ENCODE measurements at places on chromosomes 11 and 22.
A peak's percentile ranks its signal among the peaks of the same experiment; 100 is the strongest.

DNA sequence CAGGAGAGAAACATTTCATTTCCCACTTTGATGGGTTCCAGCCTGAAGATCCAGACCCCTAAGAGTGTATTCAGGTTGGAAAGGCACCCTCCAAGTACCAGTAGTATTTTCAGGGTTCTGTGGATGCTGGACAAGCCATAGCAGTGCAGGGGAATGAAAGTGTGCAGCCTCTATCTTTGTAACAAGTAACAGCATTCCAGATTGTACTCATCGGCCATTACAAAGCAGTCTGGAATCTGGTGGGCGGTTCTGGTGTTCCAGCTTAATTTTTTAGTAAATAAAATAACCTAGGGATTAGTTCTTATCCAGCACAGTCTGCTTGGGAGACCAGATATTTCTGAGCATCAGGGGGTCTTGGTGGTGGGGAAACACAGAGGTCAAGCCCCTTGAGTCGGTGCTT lies 22.6 kb downstream of the APLNR start:
- DNase-seq: no peak

- DNase-seq: no peak
Measured at GRCh38 chr11:60700689-60701468, 1.5 kb downstream of the MS4A8 start.

DNA sequence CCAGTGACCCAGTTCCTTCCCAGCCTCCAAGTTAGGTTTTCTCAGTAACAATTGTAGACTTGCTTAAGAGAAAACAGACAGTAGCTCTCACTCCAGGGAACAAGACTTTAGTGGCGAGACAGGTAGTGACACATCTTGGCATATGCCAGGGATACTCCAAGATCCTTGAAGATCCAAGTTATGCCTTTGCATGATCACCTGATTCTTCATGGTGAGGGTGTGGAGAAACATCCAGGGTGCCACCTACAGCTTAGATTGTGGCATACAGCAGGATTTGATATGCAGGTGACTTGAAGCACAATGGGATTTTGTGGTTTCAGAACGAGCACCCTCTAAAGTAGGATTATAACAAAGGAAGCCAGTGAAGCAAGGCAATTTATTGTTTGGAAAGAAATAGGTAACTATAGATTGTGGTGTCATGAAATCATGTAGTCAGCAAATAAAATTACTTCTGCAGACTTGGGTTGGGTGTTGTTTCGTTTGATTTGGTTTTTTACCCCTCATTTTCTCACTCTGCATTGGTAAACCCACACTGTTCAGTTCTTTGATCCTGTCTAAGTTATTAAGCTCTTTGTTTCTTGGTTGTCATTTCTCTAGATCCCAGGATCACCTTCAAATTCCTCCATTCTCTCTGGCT lies 9.2 kb downstream of the POU2AF3 start:
- DNase-seq: peak; percentile 98

DNA sequence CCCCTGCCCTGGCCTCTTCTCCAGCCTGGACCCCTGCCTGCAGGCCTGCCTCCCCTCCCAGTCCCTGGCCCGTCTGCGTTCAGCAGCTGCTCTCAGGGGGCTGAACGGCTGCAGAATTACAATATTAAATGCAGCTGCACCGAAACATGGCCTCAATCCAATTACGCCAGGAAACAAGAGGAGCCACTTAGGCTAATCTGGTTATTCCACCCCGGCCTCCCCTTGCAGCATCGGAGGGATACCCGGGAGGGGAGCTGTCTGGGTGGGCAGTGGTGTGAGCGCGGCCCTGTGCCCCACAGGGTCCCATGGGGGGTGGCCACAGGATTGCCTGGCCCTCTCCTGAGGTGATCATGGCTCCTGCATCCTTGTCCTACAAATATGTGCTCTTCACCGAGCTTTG lies 42.6 kb downstream of the FLRT1 start:
- DNase-seq: peak; percentile 85

DNA sequence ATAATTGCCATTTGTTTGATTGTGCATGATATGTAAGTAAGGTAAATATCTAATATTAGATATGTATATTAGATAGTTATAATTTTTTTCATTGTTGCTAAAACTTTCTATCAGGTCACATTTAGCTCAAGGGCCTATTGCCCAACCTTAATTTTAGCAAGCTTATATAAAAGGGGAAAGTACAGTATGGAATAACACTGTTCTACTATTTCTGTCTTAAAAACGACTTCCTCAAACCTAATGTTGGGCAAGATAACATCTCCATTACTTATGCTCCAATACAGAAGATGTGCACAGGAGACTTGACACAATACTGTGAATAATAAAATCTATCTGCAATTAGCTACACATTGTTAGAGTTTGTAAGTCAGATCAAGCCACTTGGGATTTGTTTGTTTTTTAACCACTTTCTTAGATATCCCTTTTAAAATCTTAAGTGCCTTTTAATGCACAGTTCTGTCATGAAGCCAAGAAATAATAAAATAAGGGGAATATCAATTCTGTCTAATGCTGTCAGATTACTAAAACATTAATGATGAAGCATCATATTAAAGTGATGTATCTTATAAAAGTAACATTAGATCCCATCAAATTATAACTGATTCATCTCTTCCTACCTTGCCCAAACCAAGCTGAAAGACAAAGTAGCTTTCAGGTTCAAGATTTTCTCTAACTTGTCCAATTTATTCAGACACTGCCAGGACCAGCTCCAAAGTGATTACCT lies 98.1 kb downstream of the SIK3 start:
- peak; percentile 97 for DNase-seq

GRCh38 chr11:43282607-43283440 lies 29.0 kb upstream of the API5 start:
- no peak for DNase-seq

DNA sequence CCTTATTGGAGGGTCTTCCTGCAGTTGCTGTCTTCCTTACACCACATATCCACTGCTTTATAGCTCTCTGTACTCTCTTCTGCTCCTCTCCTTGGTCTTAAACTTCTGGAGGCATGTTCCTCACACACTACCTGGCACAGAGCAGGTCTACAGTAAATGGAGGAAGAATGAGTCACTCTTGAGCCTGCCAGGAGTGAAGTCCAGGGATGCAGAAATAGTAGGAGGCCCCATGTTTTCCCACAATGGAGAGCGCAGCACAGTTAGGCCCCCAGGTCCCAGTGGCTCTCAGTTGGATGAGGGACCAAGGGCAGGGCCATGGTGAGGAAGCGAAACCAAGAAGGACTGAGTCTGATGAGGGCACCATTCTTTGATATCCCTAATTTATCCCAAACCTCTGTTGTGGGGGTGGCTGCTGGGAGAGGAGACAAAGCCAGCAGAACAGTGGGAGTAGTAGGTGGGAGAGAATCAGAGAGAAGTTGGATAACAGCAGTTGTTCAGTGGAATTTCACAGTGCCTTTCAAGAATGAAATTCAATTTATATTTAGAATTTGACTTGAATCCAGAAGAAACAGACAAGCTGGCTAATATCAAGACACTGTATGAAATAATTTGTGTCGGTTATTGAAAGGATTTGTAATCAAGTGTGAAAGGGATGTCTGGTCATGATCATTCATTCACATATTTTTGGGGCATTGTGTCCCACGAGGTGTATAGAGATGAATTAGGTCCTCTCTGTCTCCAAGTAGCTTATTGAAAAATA lies 187.8 kb downstream of the HIPK3 start:
- no peak for DNase-seq

DNA sequence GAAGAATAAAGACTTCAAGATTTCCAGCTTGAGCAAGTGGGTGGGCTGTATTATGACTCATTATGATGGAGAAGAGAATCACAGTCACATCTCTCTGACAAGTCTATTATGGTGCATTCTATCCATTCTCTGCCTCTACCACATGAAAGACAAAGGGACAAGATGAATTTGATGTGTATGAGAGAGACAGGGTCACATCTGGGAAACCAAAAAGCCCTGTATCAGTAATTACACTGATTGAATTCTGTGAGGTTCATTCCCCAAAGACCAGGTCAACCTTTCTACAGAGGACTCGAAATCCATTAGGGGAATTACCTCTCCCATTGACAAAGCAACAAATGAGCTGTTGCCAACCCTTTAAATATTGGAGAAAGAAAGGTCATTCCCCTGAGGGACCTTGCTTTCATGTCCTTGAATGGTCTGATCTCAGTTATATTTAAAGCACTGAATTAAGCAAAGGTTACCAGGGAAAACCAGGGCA lies 109.6 kb downstream of the USP35 start:
- no peak for DNase-seq

DNA sequence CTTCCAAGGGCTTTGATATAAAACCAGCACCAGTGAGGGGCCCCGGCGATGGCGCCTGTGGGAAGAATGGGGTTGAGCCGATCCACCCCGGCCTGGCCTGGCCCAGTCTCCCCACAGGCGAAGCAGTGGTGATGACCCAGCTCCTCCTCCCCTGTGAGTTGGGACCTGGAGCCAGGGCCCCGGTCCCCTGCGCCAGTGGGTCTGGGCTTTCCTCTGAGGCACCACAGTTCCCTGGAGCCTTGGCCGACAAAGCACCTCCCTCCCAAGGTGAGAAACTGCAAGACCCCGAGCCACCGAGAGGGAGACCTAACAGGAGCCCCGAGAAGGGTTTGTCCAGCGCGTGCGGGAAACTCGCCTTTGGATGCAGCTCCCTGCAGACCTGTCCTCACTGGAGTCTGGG lies 942.9 kb downstream of the BRD1 start:
- no peak for DNase-seq

- DNase-seq: no peak
Measured at GRCh38 chr22:48372390-48372789, 1455.3 kb downstream of the BRD1 start.

GRCh38 chr11:9756461-9756860 lies 92.6 kb downstream of the SWAP70 start:
- DNase-seq: no peak

GRCh38 chr11:84719935-84720577 lies 907.1 kb downstream of the DLG2 start:
- no peak for DNase-seq

GRCh38 chr11:127259102-127259501 lies 258.5 kb upstream of the KIRREL3 start:
- DNase-seq: no peak

DNA sequence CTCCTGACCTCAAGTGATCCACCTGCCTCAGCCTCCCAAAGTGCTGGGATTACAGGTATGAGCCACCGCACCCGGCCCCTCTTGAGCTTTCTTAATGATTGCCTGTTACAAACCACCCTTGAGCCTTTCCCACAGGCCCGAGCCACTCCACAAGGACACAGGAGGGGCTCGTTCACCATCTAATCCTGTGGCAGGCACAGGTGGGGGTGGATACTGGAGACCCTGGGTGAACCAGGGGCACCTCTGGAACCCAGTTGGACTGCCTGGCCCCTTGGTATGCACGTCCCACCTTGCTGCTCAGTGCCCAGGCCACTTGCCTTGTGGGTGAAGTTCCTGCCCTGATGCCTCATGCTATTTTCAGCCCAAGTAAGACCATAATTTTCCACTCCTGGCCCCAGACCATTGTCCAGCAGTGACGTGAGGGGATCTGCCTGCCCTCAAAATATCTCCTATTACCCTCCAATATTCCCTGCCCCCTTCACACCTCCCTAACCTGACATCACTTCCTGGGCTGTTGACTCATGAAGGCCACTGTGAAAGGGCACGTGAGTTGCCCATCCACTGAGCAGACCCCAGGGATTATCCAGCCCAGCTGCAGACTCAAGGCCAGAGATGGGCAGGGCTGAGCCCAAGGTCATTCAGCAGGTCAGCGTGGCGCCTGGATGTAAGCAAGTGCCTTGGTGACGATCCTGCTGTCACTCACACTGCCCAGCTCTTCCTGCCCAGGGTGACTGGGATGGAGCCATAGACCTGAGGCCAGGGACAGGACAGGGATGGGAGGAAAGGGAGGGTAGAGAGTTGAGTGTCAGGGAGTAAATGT lies 19.6 kb downstream of the P2RY2 start:
- DNase-seq: no peak

DNA sequence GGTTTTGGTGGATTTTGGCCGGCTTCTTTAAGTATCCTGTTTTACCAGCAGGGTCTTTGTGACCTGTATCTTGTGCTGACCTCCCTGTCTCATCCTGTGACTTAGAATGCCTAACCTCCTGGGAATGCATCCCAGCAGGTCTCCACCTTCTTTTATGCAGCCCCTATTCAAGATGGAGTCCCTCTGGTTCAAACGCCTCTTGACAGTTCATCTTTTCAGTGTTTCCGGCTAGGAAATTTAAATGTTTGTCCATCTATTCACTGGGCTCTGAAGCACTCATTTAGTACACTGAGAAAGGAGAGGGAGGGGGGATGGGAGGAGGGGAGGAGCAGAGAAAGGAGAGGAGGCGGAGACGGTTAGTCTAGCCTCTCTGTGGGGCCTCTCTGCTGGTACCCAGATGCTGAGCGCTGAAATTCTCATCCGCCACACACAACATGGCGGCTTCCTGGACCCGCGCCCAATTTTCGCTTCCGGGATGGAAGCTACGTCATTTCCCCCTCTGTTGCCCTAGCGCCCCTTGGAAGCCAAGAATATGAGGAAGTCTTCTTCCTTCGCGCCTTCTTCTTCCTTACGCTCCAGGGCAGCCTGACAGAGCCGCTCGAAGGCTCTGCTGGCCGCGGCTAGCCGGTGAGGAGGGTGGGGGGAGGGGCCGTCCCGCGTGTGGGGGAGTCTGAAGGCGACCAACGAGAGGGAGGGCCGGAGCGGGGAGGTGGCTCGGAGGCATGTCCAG lies 69.0 kb upstream of the SYT13 start:
- DNase-seq: peak; percentile 59

DNA sequence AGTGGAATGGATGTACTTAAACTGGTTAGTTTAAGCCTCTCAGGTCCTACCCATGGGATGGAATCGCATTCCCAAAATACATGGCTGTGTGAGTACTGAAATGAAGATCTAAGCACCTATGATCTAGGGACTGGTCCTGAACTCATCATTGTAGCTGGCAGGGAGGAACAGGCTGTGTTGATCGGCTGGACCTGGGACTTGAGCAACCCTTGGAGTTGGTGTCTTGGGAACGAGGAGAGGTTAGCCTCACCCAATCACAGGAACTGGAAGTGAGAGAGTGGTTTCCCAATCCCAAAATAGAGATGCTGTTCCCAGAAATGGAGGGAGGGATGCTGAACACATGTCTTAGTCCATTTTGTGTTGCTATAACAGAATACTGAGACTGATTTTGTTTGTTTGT lies 16.4 kb upstream of the ASCC2 start:
- no peak for DNase-seq

- no peak for DNase-seq
Measured at GRCh38 chr22:17077255-17077654, 7.5 kb upstream of the IL17RA start.

GRCh38 chr11:11946180-11946579 lies 62.2 kb downstream of the DKK3 start:
- no peak for DNase-seq

DNA sequence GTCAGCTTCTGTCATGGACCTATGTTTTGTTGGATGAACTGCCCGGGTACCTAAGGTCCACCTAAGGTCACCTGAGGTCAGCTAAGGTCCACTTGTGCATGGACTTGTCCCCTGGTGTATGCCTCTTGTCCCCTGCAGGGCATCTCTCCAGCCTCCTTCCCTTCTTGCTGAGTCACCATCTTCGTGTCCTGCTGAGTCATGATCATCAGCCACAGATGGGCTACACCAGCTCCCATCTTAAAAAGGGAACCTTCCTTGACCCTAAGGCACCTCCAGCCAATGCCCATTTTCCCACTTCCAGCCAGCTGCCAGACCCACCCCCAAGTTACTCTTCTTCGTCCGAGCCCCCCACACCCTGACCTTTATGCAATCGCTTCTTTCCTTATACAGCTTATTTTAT lies 544.9 kb downstream of the TBC1D22A start:
- DNase-seq: no peak
